ENCODE measurements at places on chromosomes 4 and X.

DNA sequence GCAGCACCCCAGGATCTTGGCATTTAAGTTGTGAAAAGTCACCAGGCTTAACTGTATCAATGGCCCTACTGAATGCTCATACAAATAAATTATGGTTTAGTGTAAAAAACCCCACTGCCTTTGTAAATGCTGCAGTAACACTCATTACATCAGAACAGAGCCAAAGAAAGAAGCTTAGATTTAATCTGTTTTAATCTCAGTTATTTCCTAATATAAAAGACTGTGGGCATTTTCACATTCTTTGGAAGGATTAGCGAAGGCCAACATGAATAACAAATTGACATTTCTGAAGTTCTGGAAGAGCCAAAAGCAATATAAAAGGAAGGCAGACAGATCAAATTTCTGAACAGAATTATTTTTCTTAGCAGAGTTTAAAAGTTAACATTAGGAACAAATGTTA lies 140.0 kb upstream of the HCCS start:
- no peak for DNase-seq

DNA sequence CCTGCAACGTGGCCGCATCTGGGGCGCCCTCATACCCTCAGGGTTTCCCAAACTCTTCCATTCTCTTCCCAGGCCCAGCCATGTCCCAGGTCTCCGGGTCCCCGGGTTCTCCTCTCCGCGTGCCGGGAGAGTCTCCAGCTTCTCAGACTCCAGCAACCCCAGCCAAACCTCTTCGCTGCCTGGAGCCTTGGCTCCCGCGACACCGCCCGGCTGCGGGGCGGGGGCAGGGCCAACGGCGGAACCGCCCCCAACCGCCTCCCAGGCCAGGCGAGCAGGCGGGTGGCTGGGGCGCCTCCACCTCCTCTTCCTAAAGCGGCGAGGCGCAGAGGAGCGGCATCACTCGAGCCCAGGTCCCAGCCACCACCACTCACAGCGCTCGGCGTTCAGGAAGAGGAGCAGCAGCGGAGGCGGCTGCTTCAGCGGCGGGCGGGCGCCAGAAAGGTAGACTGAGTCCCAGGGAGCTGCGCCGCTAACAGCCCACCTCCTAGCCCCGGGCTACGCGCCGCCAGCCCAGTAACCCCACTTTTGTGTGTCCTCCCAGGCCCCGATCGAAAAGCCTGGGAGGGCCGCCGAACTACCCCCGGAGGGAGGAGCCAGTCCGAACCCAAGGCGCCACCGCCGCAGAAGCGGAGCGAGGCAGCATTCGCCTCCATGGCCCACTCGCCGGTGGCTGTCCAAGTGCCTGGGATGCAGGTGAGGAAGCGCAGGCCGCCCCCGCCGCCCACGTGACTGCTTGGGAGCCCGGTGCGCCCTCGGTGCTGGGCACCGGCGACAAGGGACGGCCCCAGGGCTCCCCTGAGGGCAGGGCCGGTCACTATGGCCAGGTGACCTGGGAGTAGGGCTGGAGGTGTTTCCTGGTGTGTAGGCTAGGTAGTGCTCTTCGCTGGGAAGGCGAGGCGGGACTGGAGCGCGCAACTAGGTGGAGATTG lies at the start of gene STK26:
TSS of gene STK26 (plus strand) at position 336 of the 929 bp plus-strand sequence. CDS start at position 652, 316 bp downstream.
- DNase-seq = peak; percentile 4

- no peak for DNase-seq
These were observed 47.2 kb upstream of the TFDP3 start for GRCh38 chrX:133265331-133265730.

- no peak for DNase-seq
These were observed 59.1 kb downstream of the SCFD2 start for GRCh38 chr4:53306729-53307128.

GRCh38 chr4:180542445-180543100 lies 1700.6 kb upstream of the TENM3 start:
- DNase-seq = peak; percentile 48

DNA sequence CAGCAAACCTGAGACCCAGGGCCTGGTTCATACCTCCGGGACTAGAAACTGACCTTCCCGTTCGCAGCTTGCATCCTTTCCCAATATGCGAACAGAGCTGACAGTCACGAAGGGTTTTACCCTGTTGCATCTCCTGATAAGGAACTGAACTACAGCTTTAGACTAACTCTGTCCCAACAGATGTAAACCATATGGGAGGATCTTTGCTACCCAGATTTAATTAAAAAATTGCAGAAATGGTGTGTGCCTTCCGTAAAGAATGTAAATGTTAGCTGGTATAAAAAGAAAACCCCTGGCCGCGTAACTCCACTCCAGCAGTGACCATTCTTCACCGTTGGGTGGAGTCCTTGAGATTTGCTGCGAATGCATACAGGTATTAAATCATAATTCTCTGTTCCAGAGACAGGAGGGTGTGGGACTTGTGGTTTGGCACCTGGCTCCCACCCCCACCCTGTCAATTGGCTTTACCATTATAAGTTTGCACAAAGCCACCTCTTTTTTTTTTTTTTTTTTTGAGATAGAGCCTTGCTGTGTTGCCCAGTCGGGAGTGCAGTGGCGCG lies 40.6 kb upstream of the SORCS2 start:
- no peak for DNase-seq

GRCh38 chr4:76214177-76214675 lies 602 bp upstream of the SCARB2 start:
- DNase-seq = no peak

- DNase-seq = no peak
These were observed 93.2 kb upstream of the MAPK10 start for GRCh38 chr4:86452924-86453531.

GRCh38 chr4:93016350-93016749 lies 712.6 kb downstream of the GRID2 start:
- no peak for DNase-seq

DNA sequence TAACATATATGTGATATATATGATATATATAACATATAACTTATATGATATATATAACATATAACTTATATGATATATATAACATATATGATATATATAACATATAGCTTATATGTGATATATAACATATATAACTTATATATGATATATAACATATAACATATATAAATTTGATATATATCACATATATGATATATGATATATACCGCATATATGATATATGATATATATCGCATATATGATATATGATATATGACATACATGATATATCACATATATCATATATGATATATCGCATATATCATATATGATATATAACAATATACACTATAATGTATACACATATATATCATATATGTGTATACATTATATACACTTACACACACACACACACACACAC lies 114.3 kb downstream of the ELOVL6 start:
- no peak for DNase-seq

GRCh38 chr4:152073351-152074087 lies 312.7 kb upstream of the GATB start:
- no peak for DNase-seq

GRCh38 chr4:153638011-153638410 lies 46.1 kb upstream of the TLR2 start:
- no peak for DNase-seq

DNA sequence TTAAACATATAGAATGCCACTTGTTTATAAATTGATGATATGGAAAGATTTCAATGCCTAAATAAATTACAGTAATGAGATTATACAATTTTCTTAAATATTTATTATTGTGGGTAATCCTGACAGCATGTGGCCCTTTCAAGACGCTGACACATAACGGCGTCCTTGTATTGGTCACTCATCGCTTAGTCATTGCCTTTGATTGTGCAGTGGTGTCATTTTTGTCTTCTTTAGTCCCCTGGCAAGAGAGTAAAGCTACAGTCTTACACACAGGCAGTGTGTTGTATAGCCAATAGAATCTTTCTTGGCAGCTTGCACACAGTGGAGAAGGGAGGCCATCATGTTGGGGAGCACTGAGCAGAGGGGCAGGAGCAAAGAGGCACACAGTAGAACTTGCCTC lies 361.8 kb upstream of the GALNT7 start:
- DNase-seq = no peak

- DNase-seq = no peak
These were observed 95.3 kb downstream of the AREG start for GRCh38 chr4:74540193-74540592.

DNA sequence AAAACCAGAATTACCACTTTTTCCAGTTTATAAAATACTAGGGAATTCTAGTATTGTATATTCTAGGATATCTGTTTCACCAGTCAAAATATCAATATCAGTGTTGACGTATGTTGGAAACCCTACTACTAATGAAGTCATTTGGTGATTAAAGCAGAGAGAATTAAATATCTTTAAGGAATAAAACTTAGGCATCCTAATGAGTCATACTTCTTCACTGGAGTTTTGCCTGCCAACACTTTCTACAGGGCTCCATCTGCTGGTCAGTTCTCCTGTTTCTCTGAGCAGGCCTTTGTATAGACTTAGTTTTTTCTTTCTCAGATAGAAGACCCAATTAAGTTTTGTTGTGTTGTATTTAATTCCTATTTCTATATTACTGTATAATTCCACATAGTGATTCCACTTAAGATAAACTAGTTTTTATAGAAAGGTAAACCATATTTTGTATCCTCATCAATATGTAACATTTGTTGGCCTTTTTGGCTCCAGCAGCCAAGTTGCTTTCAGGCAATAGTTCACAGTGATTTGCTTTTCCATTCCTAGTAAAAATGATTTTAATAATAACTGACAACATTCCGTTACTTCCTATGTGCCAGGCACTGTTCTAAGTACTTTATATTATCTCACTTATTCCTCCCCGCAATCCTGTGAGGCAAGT lies 3.5 kb downstream of the AP1AR start:
- DNase-seq = peak; percentile 52

DNA sequence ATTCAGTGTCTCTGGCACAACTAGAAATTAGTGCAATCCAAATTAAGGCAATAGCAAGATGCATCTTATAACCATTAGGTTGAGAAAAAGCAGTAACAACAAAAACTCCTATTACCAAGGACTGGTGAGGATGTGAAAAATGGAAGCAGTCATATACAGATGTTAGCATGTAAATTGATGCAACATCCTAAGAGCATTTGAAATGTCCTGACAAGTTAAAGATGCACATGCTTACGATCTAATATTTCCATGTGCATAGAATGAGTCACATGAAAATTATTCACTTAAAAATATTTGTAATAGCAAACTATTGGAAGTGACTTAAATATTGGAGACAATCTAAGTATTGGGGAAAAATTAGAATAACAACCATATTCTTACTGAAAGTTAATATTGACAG lies 163.0 kb downstream of the FAM13A start:
- DNase-seq = no peak
